ENCODE measurements at places on chromosomes 11 and 22. TPM values are rescaled to one million over a fixed set of nuclear protein-coding genes. Genes with fewer than 3 reads are reported as not detected.

Gene PRDM11
- 10.9 TPM for total RNA-seq

Gene KRTAP5-9
- not detected for total RNA-seq

- H3K27ac ChIP-seq, result no peak overlapping the region
- H3K4me1 ChIP-seq, result no peaks in the 10 kb centered on the region
- H3K27me3 ChIP-seq, result no peaks in the 10 kb centered on the region
- DNase-seq, result no peak
- H3K4me3 ChIP-seq, result no peak overlapping the region
- no peaks in the 10 kb centered on the region for H3K36me3 ChIP-seq
Measured at GRCh38 chr22:47687776-47688175, 925.3 kb downstream of the TBC1D22A start.

DNA sequence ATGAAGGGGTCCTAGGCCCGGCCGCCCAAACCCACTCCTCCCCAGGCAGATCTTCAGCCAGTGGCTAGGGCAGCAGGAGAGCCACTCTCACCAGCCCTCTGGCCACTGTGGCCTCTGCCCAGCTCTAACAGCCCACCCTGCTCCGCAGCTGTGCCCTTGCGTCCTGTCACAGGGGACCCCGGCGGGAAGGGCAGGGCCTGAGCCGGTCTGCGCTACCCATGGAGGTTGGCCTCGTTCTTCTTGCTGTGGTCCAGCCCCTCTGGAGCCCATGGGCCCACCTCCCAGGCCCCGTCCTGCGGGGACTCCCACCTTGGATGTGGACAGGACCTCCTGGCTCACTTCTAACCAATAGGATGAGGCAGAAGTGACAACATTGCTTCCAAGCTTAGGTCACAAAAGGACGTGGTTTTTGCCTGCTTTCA lies 38.3 kb upstream of the TH start:
- no peak overlapping the region for H3K4me3 ChIP-seq
- H3K36me3 ChIP-seq, result no peaks in the 10 kb centered on the region
- H3K4me1 ChIP-seq, result no peaks in the 10 kb centered on the region

- no peaks in the 10 kb centered on the region for H3K27me3 ChIP-seq
- no peak overlapping the region for H3K27ac ChIP-seq
Measured at GRCh38 chr11:15622231-15622890, 507.6 kb downstream of the INSC start.

DNA sequence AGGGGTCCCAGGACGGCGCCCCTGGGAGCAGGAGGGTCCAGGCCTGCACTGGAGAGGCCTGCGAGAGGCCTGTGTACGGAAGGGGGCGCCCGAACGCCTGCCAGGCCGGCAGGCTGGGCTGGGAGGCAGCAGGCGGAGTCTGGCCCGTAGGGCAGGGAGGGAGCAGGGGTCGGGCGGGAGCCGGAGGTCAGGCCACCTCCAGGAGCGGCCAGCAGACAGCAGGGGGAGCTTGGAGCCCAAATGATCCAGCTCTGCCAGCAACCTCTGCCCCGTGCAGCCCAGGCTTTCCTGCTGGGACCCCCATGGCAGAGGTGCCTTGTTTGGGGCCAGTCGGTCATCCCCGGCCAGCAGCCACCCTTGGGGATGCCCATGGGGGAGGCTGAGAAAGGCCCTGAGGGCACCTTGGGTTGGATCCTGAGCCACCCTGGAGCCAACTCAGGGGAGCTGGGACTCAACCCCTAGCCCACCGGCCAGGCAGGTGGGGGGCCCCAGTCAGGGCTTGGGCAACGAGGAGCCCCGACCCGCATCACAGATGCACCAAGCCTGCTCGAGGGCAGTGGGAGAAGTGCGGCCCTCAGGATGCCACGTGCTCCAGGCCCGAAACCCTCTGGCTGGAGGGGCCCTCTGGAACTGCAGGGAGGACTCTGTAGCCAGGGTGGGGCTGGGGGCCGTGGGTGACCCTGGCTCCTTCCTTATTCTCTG lies 9.6 kb upstream of the SYT8 start:
- no peaks in the 10 kb centered on the region for H3K4me1 ChIP-seq
- no peak overlapping the region for H3K4me3 ChIP-seq
- H3K36me3 ChIP-seq, result no peaks in the 10 kb centered on the region
- no peaks in the 10 kb centered on the region for H3K27me3 ChIP-seq
